Small intestine (tissue), 16 donors: ENCODE measurements at places on chromosomes 2 and 18. TPM values are rescaled to one million over a fixed set of nuclear protein-coding genes. Genes with fewer than 3 reads are reported as not detected.

DNAH6 gene
- 1.4 TPM for polyA plus RNA-seq

SAG gene
- not detected for polyA plus RNA-seq

DSG4 gene
- not detected for polyA plus RNA-seq

TCF23 gene
- not detected for polyA plus RNA-seq

SKOR2 gene
- polyA plus RNA-seq = not detected

DNA sequence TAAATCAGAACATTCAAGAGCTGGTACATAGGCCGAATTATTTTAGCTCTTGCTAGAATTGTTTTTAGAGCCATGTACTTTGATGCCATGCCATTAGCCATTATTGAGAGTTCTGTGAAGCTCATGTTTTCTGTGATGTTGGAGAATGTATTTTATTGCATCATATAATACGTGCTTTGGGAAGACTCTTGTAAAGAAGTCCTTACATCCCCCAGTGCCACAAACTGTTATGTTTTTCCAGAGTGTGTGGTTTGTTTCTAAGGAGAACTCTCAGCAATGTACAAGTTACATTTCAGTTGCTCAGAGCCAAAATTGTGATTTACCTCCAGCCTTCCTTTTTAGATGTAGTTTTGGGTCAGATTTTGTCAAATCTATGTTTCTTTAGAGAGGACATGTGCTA, 148.6 kb downstream of the HAUS1 start:
- no peaks in the 10 kb centered on the region for H3K4me1 ChIP-seq
- no peak overlapping the region for H3K4me3 ChIP-seq
- no peaks in the 10 kb centered on the region for H3K36me3 ChIP-seq
- H3K27me3 ChIP-seq = no peaks in the 10 kb centered on the region

GRCh38 chr2:26569216-26570082, 71.7 kb downstream of the CIB4 start:
- H3K27me3 ChIP-seq = no peaks in the 10 kb centered on the region
- no peak overlapping the region for H3K4me3 ChIP-seq
- H3K36me3 ChIP-seq = no peaks in the 10 kb centered on the region

GRCh38 chr2:182667315-182667695, 48.8 kb upstream of the DNAJC10 start:
- H3K36me3 ChIP-seq = no peaks in the 10 kb centered on the region
- no peak overlapping the region for H3K4me3 ChIP-seq
- no peak for DNase-seq
- H3K27ac ChIP-seq = no peak overlapping the region
- H3K4me1 ChIP-seq = no peaks in the 10 kb centered on the region
- H3K27me3 ChIP-seq = no peaks in the 10 kb centered on the region

GRCh38 chr2:43132683-43133301, 93.6 kb downstream of the ZFP36L2 start:
- no peaks in the 10 kb centered on the region for H3K36me3 ChIP-seq
- DNase-seq = no peak

DNA sequence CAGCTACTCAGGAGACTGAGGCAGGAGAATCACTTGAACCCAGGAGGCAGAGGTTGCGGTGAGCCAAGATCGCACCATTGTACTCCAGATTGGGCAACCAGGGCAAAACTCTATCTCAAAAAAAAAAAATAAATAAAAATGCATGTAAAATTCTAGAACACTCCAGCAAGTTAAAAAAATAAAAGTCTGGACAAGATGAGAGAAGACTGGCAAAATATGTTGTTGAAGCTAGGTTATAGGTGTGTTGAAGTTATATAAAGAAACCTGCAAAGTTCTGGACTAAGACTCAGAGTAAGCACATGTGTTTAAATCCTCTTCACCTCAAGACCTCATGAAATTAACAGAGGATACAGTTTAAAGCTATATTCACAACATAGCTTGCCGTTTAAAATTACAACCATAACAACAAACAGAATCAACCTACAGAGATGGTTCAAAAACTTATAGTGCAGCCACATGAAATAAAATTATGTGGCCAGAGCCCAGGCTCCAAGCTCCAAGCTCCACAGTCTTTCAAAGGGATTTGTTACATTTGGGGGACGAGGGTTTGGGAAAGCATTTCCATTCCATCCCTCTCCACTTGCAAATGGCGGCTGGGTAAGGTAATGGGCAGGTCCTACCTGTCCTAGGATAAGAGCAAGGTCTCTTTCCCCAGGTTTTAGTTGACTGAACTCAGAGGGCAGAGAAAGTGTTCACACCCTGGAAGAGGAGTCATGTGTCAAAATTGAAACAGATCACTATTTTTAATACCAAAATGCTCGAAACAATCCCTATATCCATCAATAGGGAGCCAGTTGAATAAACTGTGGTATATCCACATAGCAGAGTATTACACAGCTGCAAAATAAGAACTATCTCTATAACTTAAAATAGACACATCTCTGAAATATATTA, 59.9 kb upstream of the MYCN start:
- no peaks in the 10 kb centered on the region for H3K36me3 ChIP-seq
- no peak for DNase-seq
- H3K4me1 ChIP-seq = peaks cover 2% of the 10 kb centered on the region
- H3K27me3 ChIP-seq = no peaks in the 10 kb centered on the region
- H3K27ac ChIP-seq = no peak overlapping the region

- H3K36me3 ChIP-seq = no peaks in the 10 kb centered on the region
- no peaks in the 10 kb centered on the region for H3K27me3 ChIP-seq
- no peak overlapping the region for H3K27ac ChIP-seq
- peaks cover 3% of the 10 kb centered on the region for H3K4me1 ChIP-seq
- no peak for DNase-seq
- H3K4me3 ChIP-seq = no peak overlapping the region
Observed at GRCh38 chr2:234865040-234865439, 86.8 kb upstream of the SH3BP4 start.

- H3K27me3 ChIP-seq = no peaks in the 10 kb centered on the region
- no peaks in the 10 kb centered on the region for H3K36me3 ChIP-seq
- no peak overlapping the region for H3K27ac ChIP-seq
- no peak overlapping the region for H3K4me3 ChIP-seq
- no peak for DNase-seq
Observed at GRCh38 chr2:191316246-191316994, 71.2 kb downstream of the MYO1B start.

- no peak for DNase-seq
- H3K4me1 ChIP-seq = no peaks in the 10 kb centered on the region
- H3K27me3 ChIP-seq = peaks cover 2% of the 10 kb centered on the region
- H3K36me3 ChIP-seq = no peaks in the 10 kb centered on the region
- H3K27ac ChIP-seq = no peak overlapping the region
Observed at GRCh38 chr2:142786918-142787702, 90.4 kb upstream of the KYNU start.

- no peak overlapping the region for H3K27ac ChIP-seq
- H3K36me3 ChIP-seq = no peaks in the 10 kb centered on the region
- no peaks in the 10 kb centered on the region for H3K27me3 ChIP-seq
- H3K4me3 ChIP-seq = no peak overlapping the region
- no peaks in the 10 kb centered on the region for H3K4me1 ChIP-seq
- DNase-seq = no peak
Observed at GRCh38 chr2:122542236-122542635, 786.8 kb downstream of the TSN start.

GRCh38 chr2:232026910-232027309, 65.4 kb downstream of the DIS3L2 start:
- no peak for DNase-seq
- H3K36me3 ChIP-seq = peaks cover 10% of the 10 kb centered on the region
- no peak overlapping the region for H3K27ac ChIP-seq
- no peaks in the 10 kb centered on the region for H3K27me3 ChIP-seq

DNA sequence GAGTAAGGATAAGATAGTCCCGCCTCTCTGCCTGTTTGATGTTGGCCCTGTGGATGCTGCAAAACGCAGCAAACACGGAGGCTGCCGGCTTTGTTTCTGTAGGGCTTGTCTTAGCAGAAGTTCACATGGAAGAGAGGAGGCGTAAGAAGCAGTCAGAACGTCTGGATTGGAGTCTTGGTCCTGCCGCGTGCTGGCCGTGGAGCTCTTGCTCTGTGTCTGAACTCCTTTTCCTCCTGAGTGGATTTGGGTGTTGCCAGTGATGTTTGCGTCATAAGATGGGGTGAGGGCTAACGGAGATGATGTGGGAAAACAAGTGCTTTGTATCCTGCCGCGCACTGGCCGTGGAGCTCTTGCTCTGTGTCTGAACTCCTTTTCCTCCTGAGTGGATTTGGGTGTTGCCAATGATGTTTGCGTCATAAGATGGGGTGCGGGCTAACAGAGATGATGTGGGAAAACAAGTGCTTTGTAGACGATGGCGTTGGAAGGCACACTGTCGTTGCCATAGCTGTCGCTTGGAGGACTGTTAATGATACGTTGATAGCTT, 240.9 kb downstream of the AGAP1 start:
- no peak overlapping the region for H3K27ac ChIP-seq
- no peaks in the 10 kb centered on the region for H3K36me3 ChIP-seq
- H3K27me3 ChIP-seq = no peaks in the 10 kb centered on the region
- H3K4me1 ChIP-seq = no peaks in the 10 kb centered on the region
- no peak for DNase-seq

DNA sequence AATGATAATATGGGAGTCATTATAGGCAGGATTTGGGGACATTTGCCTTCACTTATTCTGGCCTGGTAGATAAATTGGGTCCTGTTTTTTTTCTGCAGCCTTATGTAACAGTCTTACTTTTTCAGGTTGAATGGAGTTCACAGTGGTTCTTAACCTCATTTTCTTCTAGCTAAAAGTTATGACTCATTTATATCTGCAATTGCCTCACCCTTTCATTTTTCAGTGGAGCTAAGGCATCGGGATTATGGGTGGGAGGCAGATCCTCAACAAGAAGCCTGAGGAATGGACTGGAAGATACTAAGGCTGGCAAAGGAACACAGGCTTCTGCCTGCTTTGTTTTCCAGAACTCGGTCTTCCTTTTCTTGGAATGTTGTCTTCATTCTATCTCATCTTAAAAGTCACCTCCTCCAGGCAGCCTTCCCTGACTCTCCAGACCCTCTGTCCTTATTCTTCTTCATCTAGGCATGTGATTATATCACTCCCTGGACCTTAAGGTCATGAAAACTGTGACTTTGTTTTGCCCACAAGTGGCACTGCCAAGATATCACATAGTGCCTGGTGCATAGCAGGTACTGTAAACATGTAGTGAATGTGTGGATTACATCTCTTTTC, 41.0 kb upstream of the ACSL3 start:
- no peaks in the 10 kb centered on the region for H3K4me1 ChIP-seq
- no peak for DNase-seq
- H3K4me3 ChIP-seq = no peak overlapping the region
- H3K27ac ChIP-seq = no peak overlapping the region
- H3K36me3 ChIP-seq = no peaks in the 10 kb centered on the region
- no peaks in the 10 kb centered on the region for H3K27me3 ChIP-seq

DNA sequence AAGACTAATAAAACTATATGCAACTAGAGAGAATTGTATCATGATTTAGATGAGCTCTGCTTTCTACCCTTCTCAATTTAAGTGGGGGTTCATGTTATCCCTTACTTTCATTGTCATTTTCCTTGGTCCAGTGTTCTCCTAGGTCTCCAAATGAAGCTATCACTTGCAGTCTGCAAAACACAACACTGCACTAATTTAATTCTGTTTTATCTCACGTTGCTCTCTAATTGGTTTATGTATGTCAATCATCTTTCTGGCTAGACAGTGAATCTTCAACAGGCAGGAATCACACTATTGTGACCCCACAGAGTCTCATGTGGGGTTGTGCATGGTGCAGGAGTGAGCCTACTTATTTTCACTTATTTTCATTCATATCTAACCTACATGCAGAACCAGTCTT, 348.3 kb upstream of the SYT4 start:
- no peaks in the 10 kb centered on the region for H3K36me3 ChIP-seq
- H3K27me3 ChIP-seq = no peaks in the 10 kb centered on the region

DNA sequence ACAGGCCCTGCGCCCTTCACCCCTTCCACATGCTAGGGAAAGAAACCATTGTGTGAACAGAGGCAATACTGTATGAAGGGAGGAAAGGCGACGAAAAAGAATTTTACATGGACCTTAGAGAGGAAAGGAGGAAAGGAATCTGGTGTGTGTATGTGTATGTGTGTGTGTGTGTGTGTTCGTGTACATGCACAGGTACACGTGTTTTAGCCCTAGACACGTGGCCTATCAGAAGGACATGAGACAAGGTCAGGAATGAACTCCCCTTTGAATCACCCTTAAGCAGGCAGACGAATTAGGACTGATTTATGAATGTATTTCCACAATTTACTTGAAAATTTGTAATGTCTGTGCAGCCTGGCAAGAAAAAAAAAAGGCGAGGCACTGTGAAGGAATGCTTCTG, 276.0 kb downstream of the ZNF516 start:
- no peaks in the 10 kb centered on the region for H3K4me1 ChIP-seq
- no peaks in the 10 kb centered on the region for H3K27me3 ChIP-seq
- H3K4me3 ChIP-seq = no peak overlapping the region
- H3K36me3 ChIP-seq = no peaks in the 10 kb centered on the region

DNA sequence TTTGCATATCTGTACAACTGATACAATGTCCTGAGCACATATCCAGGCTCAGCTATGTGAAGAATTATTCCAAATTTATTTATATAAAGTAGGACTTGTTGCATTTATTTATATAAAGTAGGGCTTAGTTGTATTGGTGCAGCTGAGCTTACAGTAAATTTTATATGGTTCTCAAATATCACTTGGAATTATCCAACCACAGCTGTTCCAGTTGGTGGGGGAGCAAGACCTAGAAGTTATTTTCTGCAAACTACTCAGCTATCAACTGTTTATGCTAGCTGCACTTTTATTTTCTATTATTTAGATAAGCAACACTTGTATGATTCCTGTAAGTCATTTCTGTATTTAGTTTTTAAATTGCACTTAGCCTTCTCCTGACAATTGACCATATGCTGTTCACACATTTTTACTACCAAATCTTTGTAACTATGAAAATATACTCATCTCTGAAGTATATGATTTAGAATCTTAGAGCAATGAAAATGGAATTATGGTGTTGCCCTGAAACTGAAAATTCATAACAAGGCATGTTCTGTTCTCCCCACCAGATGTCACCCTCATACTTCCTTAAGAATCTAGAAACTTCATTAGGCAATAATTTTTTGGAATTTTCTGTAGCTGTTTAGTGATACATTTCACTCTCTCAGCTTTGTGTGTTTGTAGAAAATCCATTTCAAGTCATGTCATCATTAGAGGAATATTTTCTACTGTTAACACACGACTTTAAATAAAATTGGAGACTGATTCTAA, 157.0 kb upstream of the CBLN2 start:
- no peaks in the 10 kb centered on the region for H3K4me1 ChIP-seq
- DNase-seq = peak; percentile 8
- H3K27ac ChIP-seq = no peak overlapping the region
- no peaks in the 10 kb centered on the region for H3K27me3 ChIP-seq
- no peak overlapping the region for H3K4me3 ChIP-seq

DNA sequence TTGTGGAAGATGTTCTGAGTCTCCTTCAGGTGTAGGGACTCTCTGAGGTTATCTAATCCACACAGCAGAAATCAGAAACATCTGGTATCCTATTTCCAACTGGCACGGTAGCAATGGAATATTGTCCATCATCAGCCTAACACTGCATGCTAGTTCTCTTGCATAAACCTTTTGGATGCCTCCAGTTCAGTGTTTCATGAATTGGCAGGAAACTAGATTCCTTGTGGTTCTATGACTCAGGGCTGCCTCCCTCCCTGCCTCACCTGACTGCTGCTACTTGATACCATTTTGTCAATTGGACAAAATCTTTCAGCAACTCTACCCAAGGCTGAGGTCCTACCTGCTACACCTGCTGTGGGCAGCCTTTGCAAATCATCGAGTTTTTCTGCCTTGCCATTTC, 130.9 kb downstream of the TPGS2 start:
- no peak for DNase-seq
- no peak overlapping the region for H3K4me3 ChIP-seq
- H3K27me3 ChIP-seq = no peaks in the 10 kb centered on the region
- H3K36me3 ChIP-seq = no peaks in the 10 kb centered on the region
- no peak overlapping the region for H3K27ac ChIP-seq
- H3K4me1 ChIP-seq = no peaks in the 10 kb centered on the region
